ENCODE measurements at places on chromosomes 6 and 20.

DNA sequence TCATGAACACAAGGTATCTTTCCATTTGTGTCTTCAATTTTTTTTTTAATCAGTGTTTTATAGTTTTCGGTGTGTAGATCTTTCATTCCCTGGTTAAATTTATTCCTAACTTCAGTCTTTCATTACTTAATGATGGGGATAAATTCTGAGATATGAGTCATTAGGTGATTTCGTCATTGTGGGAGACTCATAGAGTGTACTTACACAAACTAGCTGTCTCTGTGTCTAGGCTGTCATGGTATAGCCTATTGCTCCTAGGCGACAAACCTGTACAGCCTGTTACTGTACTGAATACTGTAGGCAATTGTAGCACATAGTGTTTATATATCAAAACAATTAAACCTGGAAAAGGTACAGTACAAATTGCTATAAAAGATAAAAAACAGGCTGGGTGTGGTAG is 42.1 kb downstream of the SMAP1 start:
- no peak for DNase-seq

- no peak for DNase-seq
Measured at GRCh38 chr20:14687313-14687712, 349.9 kb upstream of the FLRT3 start.

- no peak for DNase-seq
Measured at GRCh38 chr6:70889270-70889669, 67.6 kb downstream of the B3GAT2 start.

DNA sequence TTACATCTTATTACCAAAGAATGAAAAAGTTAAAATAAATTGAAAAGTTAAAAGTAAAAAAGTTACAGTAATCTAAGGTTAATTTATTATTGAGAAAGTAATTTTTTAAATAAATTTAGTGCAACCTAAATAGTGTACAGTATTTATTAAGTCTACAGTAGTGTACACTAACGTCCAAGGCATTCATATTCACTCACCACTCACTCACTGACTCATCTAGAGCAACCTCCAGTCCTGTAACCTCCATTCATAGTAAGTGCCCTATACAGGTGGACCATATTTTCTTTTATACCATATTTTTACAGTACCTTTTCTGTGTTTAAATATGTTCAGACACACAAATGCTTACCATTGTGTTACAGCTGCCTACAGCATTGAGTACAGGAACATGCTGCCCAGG is 624.7 kb upstream of the NOX3 start:
- DNase-seq, result no peak

DNA sequence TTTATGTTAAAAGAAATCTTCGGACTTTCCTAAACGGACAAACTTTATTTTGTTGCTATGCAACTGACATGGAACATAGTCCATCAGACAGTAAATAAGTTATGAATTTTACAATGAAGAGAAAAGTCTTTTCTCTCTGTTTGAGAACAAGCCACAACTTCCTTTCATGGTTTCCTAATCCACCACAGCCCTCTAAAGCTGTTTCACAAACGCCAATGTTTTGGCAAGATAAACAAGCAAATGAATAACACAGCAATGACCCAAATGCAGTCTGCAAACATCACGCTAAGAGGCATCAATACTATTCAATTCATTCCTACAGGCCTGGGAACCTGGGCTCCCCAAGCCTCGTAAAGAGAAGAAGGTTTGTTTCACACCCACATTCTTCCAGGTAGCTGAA is 60.4 kb downstream of the HAO1 start:
- no peak for DNase-seq

GRCh38 chr6:56115715-56116114 is 131.7 kb downstream of the COL21A1 start:
- no peak for DNase-seq

DNA sequence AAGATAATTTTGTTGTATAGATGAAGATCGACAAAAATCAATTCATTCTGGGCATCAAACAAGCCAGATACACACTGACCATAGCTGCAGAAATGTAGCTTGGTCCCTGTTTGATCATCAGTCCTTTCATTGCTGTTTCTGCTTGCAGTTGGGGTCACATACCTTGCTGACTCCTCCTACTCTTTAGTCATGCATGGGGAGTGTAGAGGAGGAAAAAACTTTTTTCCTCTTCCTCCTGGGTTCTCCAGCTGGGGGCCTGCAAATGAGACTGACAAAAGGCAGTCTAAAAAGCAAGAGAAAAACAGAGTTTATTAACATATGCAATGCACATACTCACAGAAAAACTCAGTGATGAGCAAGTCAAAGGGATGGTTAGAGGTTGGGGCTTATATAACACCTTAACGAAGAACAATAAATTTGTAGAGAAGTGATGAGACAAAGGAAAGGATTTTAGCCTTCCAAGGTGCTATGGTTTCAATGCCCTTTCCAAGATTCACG is 105.8 kb downstream of the QRSL1 start:
- DNase-seq, result no peak

GRCh38 chr20:42338294-42339201 is 720.4 kb upstream of the CHD6 start:
- DNase-seq, result no peak

- no peak for DNase-seq
Measured at GRCh38 chr20:60968853-60969720, 283.0 kb upstream of the CDH4 start.

DNA sequence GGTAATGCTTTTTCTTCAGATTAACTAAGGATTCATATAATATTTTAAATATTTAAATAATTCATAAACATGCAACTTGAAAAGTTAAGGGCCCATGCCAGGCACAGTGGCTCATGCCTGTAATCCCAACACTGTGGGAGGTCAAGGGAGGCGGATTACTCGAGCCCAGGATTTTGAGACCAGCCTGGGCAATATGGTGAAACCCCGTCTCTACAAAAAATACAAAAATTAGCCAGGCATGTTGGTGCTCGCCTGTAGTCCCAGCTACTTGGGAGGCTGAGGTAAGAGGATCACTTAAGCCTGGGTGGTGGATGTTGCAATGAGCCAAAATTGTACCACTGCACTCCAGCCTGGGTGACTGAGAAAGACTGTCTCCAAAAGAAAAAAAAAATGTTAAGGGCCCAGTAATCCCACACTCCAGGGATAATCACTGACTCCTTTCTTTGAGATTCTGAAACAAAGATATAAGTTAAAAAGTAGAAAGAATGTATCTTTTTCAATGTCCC is 7.9 kb upstream of the RIN2 start:
- DNase-seq, result no peak

DNA sequence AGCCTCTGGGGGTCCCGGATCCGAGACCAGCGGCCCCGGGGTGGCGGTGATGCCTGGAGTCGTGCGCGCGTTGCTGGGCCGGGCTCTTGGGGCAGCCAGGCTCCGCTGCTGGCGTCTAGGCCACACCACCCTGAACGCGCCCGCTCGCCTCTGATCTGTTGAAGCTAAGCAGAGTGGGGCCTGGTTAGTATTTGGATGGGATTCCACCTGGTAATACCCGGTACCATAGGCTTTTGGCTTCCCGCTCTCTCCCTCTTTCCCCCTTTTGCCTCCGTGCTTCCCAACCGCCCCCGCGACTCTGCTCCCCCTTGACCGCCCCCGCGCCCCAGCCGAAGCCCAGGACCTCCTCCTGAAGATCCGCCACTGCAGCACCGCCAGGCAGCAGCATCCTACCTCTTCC is 1383.5 kb upstream of the DEFB115 start:
- no peak for DNase-seq

- no peak for DNase-seq
Measured at GRCh38 chr6:142855893-142856623, 88.9 kb downstream of the HIVEP2 start.

- DNase-seq, result no peak
Measured at GRCh38 chr20:18796282-18796833, 17.2 kb upstream of the SCP2D1 start.

GRCh38 chr6:148983101-148983761 is 236.4 kb downstream of the UST start:
- DNase-seq, result no peak

GRCh38 chr6:108291091-108291490 is 3.8 kb upstream of the AFG1L start:
- no peak for DNase-seq

- DNase-seq, result no peak
Measured at GRCh38 chr6:88374553-88374952, 208.4 kb upstream of the CNR1 start.

DNA sequence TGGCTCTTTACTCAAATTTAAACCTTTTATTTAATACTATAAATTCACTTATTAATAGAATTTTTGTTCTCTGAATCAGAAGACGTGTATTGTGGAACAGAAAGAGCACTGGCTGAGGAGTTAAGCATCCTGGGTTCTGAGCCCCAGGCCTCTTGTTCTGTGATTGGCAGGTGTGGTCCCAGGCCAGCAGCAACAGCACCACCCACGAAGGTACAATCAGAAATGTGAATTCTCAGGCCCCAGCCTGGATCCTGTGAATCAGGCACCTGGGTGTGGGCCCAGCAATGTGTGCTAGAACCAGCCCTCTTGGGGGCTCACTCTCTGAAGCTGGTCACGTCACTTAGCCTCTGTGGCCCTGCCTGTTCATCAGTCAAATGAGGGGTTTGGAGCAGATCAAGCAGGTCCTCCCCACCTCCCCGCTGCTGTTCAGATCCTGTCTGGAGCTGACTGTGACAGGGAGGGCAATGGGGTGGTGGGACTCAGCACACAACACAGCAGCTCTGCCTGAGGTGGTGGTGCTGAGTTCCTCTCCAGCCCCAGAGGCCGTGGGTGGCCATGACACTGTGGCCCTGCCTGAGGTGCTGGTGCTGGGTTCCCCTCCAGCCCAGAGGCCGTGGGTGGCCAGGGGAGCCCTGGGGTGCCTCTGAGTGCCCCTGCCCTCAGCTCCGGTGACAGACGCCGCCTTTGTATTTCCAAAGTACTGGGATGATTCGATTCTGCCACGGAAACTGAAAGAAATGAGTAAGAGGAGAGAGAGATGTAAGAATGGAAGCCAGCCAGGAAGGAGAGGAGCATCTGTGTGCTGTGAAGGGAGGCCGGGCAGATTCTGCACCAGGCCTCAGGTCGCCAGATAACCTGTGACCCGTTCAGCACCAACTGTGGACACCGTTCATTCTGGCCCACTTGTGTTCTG is 41.6 kb upstream of the FRMD1 start:
- DNase-seq, result no peak

- no peak for DNase-seq
Measured at GRCh38 chr6:137432054-137432611, 62.1 kb downstream of the OLIG3 start.

DNA sequence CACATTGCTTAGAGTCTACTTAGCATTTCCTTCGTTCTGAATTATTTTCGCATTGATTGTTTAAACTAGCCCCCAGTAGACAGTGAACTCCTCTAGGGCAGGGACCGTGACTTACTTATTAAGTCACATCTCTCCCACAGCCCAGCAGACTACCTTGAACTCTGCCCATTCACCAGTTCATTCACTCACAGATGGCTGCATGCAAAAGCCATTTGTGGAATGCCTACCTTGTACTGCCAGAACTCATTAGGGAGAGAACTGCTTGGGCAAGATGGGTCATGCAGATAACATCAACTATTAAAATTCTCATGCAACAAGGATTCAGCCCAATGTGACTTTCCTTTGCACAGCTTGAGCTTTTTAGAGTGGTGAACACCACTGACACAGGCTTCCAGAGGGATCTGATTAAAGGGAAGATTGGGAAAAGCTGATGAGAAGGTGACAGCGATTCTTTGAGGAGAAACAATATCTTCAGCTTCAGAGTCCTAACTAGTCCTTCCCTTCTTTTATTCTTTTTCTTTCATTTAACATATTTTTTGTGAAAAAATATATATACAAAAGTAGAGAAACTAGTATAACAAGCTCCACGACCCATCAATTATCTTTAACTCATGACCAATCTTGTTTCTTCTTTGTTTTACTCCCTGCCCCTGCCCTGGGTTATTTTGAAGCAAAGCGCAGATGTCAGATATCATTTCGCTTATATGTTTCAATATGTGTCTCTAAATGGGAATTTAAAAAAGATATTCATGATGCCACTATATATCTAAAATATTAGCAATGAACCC is 273.9 kb downstream of the CDC5L start:
- no peak for DNase-seq

DNA sequence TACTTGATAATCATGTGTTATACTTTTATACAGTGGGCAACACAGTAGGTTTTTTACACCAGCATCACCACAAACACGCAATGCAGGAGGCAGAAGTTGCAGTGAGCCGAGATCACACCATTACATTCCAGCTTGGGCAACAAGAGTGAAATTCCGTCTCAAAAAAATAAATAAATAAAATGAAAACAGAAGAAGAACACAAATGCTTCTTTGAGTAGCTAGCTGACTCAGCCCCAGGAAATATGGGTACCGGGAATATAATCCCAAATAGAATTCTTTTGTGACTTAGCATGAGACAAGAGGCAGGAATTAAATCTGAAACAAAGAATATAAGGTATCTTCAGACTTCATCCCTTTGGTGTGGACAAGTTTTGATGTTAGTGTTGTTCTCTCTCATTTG is 164.2 kb upstream of the ATXN1 start:
- DNase-seq, result no peak
